Activated effector memory CD4-positive, alpha-beta T cell treated with Interleukin-2 at 50 U/mL for 16 hours (primary cell): ENCODE measurements at places on chromosomes 12 and 14.

- no peak for DNase-seq
Observed at GRCh38 chr14:104460791-104461651, 118.5 kb upstream of the C14orf180 start.

DNA sequence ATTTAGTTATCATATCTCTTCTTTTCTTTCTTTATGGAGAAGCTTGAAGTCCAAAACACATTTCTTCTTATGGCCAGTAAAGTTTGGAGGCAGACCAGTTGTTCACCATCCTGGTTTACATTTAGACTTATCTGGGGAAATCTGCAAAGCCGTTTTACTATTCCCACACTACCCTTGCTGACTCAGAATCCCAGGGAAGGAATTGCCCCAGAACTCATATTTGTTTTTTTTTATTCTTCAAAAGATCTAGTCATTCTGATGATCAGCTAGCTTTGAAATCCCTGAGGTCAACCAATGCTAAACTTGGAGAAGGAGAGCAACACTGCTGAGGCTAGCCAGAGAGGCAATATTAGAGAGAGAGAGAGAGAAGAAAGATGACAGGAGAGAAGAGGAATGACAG is 12.3 kb upstream of the LMO3 start:
- DNase-seq = no peak

- no peak for DNase-seq
Observed at GRCh38 chr12:88638966-88639760, 58.9 kb upstream of the KITLG start.

GRCh38 chr14:60760644-60761364 is 26.2 kb downstream of the MNAT1 start:
- DNase-seq = no peak

- no peak for DNase-seq
Observed at GRCh38 chr14:85093631-85094330, 436.2 kb upstream of the FLRT2 start.

GRCh38 chr14:20820063-20820904 is 17.6 kb upstream of the RNASE1 start:
- DNase-seq = no peak

- peak; percentile 5 for DNase-seq
Observed at GRCh38 chr12:27333403-27334009, 870 bp downstream of the BMAL2 start.

DNA sequence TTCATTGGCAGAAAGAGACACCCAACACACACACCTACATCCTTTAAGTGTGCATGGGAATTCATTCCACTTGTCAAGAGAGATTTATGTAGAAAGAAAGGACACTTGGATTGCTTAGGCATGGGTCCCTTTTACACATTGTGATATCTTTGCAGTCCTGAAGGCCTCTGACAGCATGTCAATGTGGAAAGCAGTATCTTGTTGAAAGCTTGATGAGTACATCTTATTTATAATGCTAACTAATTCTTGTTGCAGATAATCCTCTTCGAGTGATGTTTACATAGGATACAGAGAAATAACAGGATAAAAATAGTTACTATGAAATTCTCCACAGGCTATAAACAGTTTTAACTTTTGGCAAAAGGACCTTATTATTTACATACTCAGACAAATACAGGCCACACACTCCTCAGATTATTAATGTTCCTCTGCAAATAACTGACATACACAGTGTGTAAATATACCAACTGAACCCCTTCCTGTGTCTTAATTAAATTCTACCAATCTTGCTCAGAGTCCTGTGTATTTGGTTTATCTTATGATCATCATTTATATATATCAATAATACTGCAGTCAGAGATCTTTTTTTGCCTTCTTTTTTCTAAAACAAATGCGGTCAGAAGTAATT is 111.8 kb upstream of the DIO2 start:
- no peak for DNase-seq

DNA sequence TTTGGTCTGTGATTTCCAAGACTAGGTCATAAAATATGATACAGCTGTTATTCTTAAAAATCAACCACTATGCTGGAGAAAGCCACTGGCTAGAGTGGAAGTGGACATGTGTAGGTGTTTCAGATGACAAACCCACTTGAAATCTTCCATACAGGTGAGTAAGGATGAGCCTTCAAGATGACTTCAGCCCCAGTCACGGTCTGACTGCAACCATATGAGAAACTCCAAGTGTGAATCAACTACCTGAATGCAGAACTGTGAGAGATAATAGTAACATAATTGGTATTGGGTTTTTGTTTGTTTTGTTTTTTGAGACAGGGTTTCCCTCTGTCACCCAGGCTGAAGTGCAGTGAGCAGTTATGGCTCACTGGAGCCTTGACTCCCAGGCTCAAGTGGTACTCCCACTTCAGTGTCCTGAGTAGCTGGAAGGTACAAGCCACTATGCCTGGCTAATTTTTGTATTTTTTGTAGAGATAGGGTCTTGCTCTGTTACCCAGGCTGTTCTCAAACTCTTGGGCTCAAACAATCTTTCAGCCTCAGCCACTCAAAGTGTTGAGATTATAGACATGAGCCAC is 273.3 kb upstream of the LRIG3 start:
- DNase-seq = no peak

GRCh38 chr14:75303381-75303789 is 24.8 kb downstream of the FOS start:
- DNase-seq = peak; percentile 44

GRCh38 chr14:54314365-54315104 is 82.3 kb upstream of the CDKN3 start:
- no peak for DNase-seq

GRCh38 chr12:51362307-51362706 is 15.8 kb upstream of the CELA1 start:
- DNase-seq = no peak

DNA sequence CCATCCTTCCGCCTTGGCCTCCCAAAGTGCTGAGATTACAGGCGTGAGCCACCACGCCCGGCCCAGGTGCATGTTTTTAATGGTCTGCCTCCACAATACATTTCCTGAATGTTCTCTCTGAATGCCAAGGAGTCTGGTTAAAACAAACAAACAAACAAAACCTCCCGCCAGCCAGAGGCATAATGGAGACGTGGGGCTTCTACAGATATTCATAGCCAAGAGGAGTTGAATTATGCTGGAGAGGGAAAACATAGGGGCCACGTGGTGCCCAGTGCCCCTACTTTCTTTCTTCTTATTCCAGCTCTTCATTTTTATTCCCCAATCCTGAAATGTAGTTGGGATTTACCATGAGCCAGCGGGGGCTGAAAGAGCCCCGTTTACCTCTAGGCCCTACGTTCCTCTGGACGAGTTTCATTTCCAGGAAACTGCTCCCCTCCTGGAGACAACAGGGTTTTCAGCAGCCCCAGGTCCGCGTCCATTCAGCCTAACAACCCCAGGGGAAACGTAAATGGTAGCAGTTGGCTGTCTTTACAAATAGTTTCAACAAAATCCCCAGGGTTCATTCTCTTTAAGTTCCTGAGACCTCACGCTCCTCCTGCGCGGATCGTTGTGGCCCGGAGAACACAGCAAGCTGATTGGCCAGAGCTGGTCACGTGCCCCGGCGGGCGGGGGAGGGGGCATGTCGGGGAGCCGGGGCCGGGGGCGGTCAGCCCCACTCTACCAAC is 108.5 kb upstream of the ESRRB start:
- no peak for DNase-seq

DNA sequence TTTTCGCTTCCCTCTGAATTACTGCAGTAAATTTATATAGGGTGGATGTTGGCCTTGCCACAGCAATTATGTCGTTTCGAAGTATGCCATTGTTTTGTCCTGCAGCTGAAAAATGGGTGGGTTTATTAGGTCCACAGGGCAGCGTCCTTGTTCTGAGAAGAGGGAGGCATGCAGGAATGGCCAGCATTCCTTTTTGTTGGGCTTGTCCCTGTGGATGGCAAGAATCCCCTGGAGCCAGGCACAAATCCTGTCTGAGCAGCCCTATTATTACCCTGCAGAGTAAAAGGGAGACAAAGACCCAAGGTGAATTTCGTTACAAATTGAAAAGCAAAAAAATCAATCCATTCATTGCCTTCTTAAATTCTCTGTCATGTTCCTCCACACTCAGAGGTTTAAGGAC is 88.1 kb downstream of the CHST11 start:
- DNase-seq = no peak

- DNase-seq = no peak
Observed at GRCh38 chr12:132781938-132782337, 20.3 kb upstream of the ANKLE2 start.

GRCh38 chr12:41917938-41918341 is 226.7 kb downstream of the GXYLT1 start:
- DNase-seq = no peak

GRCh38 chr14:74792249-74793039 is 29.3 kb downstream of the YLPM1 start:
- DNase-seq = no peak

DNA sequence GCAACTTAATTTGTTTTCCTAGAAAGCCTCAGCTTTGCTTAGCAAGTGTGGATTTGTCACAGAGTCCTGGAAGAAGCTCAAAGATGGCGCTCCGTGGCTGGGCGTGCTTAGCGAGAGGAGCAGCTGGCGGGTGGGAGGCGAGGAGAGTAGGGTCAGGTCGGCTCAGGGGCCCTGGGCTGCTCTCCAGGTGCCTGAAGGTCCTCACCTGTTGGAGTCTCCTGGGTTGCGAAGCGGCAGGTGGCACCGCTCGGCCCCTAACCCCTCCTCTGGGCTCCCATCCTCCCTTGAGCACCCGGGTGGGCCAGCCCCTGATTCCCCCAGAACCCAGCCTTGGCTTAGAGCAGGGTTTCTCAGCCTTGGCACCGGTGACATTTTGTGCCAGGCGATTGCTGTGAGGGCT is 25.1 kb downstream of the LRTM2 start:
- DNase-seq = no peak

DNA sequence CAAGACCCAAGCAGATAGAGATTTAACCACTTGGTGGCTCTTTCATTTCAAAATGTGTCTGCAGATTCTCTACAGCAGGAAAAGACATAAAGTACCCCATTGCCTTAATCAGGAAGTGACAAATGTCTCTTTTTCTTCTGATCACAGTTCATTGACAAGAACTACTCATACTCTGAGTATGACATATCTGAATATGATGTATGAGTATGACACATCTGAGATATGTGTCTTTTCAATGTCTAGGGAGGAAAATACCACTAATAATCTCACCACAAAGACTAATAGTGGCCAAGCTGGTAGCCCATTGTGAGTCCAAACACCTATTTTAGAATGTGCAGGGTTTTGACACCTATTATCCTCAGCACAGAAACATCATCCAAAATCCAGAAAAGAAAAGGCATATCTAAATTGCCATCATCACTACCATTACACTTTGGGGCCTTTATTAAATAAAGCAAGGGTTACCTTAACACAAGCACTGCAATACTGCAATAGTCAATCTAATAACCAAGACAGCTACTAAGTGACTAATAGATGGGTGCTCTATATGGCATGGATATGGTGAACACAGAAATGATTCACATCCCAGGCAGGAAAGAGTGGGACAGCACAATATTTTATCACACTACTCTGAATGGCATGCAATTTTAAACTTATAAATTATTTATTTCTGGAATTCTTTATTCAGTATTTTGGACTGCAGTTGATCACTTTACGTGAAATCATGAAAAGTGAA is 243.7 kb upstream of the FAR2 start:
- no peak for DNase-seq

- no peak for DNase-seq
Observed at GRCh38 chr12:85951823-85952222, 77.7 kb downstream of the NTS start.

GRCh38 chr12:3333991-3334391 is 157.0 kb upstream of the PRMT8 start:
- DNase-seq = no peak

GRCh38 chr14:76256545-76256944 is 104.8 kb downstream of the GPATCH2L start:
- DNase-seq = no peak

DNA sequence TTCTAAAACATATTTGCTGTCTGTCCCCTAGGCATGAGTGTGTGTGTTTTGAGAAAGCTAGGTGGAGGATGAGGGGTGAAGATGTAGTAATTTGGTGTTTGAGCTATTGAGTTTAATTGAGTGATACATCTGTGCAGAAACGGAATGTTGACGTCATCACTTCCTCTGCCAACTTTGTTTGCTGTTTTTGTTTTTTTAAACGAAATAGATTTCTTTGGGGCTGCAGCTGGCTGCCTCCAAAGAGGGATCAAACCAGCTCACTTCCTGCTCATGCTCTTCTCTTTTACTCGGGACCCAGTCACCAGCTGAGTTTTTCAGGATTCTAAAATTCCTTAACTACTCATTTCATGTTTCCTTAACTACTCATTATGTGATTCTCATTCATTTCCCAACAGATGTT is 19.5 kb upstream of the CRACR2A start:
- no peak for DNase-seq

- DNase-seq = no peak
Observed at GRCh38 chr12:82029936-82030335, 270.8 kb upstream of the PPFIA2 start.

DNA sequence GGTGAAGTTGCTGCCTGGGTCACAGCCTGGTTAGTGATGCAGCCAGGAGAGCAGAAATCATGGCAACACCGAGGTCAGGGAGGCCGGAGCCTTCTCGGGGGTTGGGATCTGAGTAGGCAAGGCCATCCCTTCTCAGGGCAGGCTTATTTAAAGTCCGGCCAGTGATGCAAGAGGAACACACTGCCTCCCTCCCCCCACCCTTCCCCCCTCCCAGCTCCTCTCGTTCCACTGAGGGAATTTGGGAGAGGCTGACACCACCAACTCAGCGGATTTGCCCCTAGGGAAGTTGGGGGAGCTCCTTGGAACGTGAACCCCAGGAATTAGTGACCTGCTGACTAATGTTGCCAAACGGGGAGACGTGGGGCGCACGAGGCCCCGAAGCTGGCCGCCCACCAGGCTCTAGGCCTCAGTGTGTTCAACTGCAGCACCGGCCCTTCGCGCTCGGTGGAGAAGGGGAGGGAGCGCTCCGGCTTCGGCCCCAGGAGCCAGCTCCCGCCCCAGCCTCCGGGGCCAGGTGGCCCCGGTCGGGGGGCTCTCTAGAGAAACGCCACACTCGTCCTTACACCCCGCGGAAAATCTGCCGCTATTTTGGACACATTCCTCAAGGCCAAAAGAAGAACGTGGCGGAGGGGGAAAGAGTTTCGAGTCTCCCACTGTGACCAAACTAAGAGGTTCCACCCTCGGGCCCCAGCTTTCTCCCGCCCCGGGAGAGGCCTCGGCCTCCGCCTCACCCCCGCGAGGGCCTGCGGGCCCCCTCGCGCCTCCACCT is 1.6 kb downstream of the CTDSP2 start:
- DNase-seq = no peak

- DNase-seq = no peak
Observed at GRCh38 chr12:131751335-131751734, 40.4 kb downstream of the SFSWAP start.

DNA sequence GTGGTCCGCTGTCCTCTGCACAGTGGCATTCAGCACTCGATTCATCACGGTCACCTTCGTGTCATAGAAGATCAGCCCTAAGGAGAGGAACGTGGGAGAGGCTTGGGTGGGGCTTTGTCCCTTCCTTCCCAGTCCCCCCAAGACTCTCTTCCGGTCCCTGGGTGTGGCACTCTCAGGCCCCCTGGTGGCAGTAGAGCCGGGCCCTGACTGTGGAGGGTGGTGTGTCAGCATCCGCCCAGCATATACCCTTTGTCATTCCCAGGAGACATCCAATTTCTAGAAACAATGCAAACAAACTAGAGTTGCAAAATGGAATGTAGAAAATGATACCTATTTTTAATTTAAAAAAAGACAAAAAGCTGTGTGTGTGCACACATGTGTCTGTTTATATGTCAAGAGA is 45.0 kb downstream of the TRAFD1 start:
- no peak for DNase-seq

- no peak for DNase-seq
Observed at GRCh38 chr12:42216737-42217136, 21.3 kb downstream of the YAF2 start.
